ENCODE measurements at places on chromosomes 3 and 15. TPM values are rescaled to one million over a fixed set of nuclear protein-coding genes. Genes with fewer than 3 reads are reported as not detected.

Gene KLF15
- polyA plus RNA-seq = 30.0 TPM

Gene VEPH1
- 29.2 TPM for polyA plus RNA-seq

Gene NCEH1
- polyA plus RNA-seq = 6.7 TPM

Gene COLQ
- polyA plus RNA-seq = 1.2 TPM

- H3K4me3 ChIP-seq = no peak overlapping the region
- no peaks in the 10 kb centered on the region for H3K36me3 ChIP-seq
- DNase-seq = no peak
- H3K27me3 ChIP-seq = no peaks in the 10 kb centered on the region
- H3K27ac ChIP-seq = no peak overlapping the region
Measured at GRCh38 chr15:71562251-71562650, 248.1 kb upstream of the NR2E3 start.

- no peak overlapping the region for H3K27ac ChIP-seq
- no peak for DNase-seq
- H3K4me1 ChIP-seq = no peaks in the 10 kb centered on the region
- H3K4me3 ChIP-seq = no peak overlapping the region
- H3K27me3 ChIP-seq = no peaks in the 10 kb centered on the region
- no peaks in the 10 kb centered on the region for H3K36me3 ChIP-seq
Measured at GRCh38 chr3:147298511-147298982, 107.8 kb downstream of the ZIC4 start.

DNA sequence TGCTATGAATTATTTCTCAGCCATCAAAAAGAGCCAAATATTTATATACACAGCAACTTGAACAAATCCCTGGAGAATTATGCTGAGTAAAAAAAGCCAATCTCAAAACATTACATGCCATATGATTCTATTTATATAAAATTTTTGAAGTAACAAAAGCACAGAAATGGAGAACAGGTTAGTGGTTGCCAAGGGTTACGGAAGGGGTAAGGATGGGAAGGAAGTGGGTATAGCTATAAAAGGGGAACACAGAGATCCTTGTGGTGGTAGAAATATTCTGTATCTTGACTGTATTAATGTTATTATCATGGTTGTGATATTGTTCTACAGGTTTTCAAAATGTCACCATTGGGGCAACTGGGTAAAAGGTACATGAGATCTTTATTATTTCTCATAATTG is 62.3 kb upstream of the ASB14 start:
- no peak for DNase-seq
- no peak overlapping the region for H3K4me3 ChIP-seq
- no peaks in the 10 kb centered on the region for H3K27me3 ChIP-seq
- no peaks in the 10 kb centered on the region for H3K4me1 ChIP-seq
- no peaks in the 10 kb centered on the region for H3K36me3 ChIP-seq

GRCh38 chr3:161251716-161252115 is 30.6 kb downstream of the NMD3 start:
- peaks cover 15% of the 10 kb centered on the region for H3K36me3 ChIP-seq
- DNase-seq = no peak
- no peak overlapping the region for H3K27ac ChIP-seq
- H3K4me3 ChIP-seq = no peak overlapping the region
- H3K27me3 ChIP-seq = no peaks in the 10 kb centered on the region
- no peaks in the 10 kb centered on the region for H3K4me1 ChIP-seq

- H3K27ac ChIP-seq = no peak overlapping the region
- H3K36me3 ChIP-seq = no peaks in the 10 kb centered on the region
Measured at GRCh38 chr3:113546414-113546893, 14.1 kb downstream of the SIDT1 start.

- H3K27ac ChIP-seq = no peak overlapping the region
- H3K4me1 ChIP-seq = peaks cover 61% of the 10 kb centered on the region
- no peak overlapping the region for H3K4me3 ChIP-seq
- H3K36me3 ChIP-seq = no peaks in the 10 kb centered on the region
Measured at GRCh38 chr3:53156368-53156834, 4.6 kb upstream of the PRKCD start.

GRCh38 chr3:12571986-12572385 is 15.1 kb downstream of the MKRN2 start:
- no peaks in the 10 kb centered on the region for H3K4me1 ChIP-seq
- H3K4me3 ChIP-seq = no peak overlapping the region
- DNase-seq = no peak
- peaks cover 50% of the 10 kb centered on the region for H3K36me3 ChIP-seq

- no peak overlapping the region for H3K4me3 ChIP-seq
- DNase-seq = no peak
- no peaks in the 10 kb centered on the region for H3K36me3 ChIP-seq
- no peak overlapping the region for H3K27ac ChIP-seq
Measured at GRCh38 chr15:33242165-33242564, 47.7 kb upstream of the FMN1 start.

DNA sequence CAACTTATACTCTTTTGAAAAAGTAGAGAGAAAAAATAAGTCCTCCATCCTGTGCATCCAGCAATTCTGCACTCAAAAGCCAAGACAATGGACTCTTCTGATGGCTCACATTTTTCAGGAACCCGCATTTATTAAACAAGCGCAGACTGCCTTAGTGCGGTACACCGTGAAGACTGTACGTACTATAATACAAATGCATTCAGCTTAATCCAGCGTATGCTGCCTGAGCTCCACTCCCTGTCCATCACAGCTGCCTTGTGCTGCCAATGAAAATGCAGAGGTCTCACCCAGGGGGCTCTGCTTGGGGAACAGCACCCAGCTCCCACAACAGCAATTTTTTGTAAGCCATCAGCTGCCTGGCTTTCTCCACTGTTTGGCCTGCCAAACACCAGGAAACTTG is 350.9 kb downstream of the ULK4 start:
- H3K27me3 ChIP-seq = no peaks in the 10 kb centered on the region
- no peak for DNase-seq
- H3K27ac ChIP-seq = no peak overlapping the region
- H3K4me1 ChIP-seq = no peaks in the 10 kb centered on the region

GRCh38 chr15:70783610-70784022 is 20.3 kb upstream of the UACA start:
- H3K27ac ChIP-seq = no peak overlapping the region
- no peaks in the 10 kb centered on the region for H3K4me1 ChIP-seq

DNA sequence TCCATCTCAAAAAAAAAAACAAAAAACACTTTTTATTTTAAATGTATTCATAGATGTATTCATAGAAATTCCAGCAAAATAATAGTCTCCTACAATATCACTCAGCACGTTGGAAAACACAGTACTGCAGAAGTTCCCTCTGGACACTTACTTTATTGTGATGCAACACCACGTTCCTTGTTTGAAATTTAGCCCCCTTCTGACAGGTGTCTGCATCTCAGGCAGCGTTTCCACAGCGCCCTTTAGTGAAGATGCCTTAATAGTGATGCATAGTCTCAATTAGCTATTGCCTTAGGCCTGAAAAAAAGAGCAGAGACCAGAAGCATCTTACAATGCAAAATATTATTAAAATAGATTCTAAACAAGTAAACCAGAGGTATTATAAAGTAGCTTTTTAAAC is 20.3 kb downstream of the IL12A start:
- no peaks in the 10 kb centered on the region for H3K36me3 ChIP-seq

GRCh38 chr3:2547049-2547448 is 448.4 kb downstream of the CNTN4 start:
- H3K27ac ChIP-seq = no peak overlapping the region
- DNase-seq = no peak

All from kidney (tissue), 22 donors.